ENCODE measurements at places on chromosomes 1 and 21.
A peak's percentile ranks its signal among the peaks of the same experiment; 100 is the strongest.

- DNase-seq, result no peak
Observed at GRCh38 chr1:241406421-241406820, 49.4 kb upstream of the RGS7 start.

DNA sequence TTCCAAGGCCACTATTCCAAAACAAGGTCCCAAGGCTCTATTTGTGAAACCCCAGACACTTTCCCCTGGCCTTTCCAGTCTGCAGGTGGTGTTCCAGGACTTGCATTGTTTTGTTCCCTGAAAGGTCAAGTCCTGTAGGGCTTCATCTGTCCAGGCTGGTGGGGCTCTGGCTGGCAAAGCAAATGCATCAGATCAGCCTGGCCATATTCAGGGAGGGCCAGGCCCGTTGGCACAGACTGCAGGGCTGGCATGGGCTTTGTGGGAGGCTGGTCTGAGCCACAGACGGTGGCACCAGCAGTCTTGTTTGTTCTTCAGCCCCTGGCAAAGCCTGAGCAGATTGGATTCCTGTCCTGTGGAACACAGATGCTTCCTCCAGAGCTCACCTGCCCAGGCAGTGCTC, 93.0 kb downstream of the SPATA46 start:
- DNase-seq, result no peak

GRCh38 chr1:233629305-233629935, 15.5 kb downstream of the KCNK1 start:
- no peak for DNase-seq

GRCh38 chr1:151443846-151444782, 15.2 kb downstream of the POGZ start:
- DNase-seq, result peak; percentile 56

DNA sequence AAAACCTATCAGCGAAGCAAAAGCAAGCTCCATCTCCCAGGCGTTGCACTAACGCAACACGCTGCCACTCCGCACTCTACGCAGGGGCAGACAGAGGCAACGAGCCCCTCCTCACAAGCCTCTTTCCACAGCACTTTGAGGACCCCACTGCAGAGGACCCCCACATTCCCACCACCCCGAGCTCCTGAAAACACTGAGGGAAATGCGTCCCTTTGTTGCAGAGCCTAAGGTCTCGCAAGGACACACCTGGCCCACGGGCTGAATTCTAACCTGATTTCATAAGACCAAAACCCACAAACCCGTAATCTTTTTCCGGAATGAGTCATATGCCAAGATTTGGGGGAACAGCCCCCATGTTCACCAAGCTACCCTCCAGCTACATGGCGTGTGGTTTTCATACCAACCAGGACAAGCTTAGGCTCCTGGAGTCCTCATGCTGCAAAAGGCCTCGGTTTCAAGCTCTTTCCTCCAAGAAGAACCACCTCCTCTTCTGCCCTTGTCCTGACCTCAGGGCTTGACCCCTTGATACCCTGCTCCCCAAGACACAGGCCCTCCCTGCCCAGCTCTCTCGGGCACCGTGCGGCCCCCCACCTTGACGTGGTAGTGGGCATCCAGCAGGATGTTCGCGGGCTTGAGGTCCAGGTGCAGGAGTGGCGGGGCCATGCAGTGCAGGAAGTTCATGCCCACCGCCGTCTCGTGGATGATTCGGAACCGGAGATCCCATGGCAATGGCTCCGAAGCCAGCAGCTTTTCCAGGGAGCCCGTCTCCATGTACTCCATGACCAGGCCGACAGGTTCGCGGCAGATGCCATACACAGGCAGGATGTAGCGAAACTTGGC, 10.7 kb downstream of the RIPK4 start:
- DNase-seq, result no peak

All from stimulated activated CD4-positive, alpha-beta T cell treated with anti-CD3 and anti-CD28 coated beads, Interleukin-15, amount 100 ng/mL, for 48 hours (primary cell).